ENCODE measurements at places on chromosomes 5 and 9.

DNA sequence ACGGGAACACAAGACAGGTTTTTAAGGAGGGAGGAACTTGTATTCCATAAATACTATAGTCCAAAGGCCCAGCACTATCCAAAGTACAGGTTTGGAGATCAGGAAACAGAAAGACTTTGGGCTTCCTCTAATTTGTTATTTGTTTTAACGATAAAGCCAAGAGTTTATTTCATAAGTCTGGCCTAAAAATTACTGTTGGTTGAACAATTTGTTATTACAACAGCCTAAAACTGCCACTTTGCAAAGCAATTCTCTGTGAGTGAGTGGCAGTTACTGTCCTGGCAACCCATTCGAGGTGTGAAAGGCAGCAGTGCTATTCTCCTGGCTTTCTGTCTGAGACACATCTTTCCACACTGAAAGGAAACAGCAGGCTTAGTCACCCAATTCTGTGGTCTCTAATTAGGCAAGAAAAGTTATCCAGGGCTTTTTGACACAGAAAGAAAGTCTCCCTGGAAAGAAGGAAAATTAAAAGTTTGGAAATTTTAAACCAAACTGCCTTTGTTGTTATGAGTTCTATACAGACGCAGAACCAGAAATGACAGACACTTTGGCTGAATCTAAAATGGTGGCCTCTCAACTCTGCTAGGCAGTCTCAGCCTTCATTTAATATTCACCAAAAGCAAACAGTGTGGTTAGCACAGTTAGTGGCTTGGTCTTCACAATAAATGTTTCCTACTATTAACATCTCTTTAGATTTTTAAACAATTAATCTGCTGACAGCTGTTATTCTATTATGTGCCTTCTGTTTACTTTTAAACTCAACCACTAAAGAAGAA lies 33.9 kb downstream of the PSMB7 start:
- peaks cover 17% of the 10 kb centered on the region for H3K36me3 ChIP-seq
- no peaks in the 10 kb centered on the region for H3K27me3 ChIP-seq
- H3K4me1 ChIP-seq, result no peaks in the 10 kb centered on the region

- H3K36me3 ChIP-seq, result peaks cover 3% of the 10 kb centered on the region
- no peak overlapping the region for H3K4me3 ChIP-seq
- H3K27ac ChIP-seq, result no peak overlapping the region
Observed at GRCh38 chr9:125260561-125260960, 1.1 kb upstream of the GAPVD1 start.

GRCh38 chr9:129484352-129485000 lies 136.4 kb downstream of the C9orf50 start:
- H3K36me3 ChIP-seq, result no peaks in the 10 kb centered on the region
- DNase-seq, result no peak
- peak overlapping the region; percentile 99 for H3K27ac ChIP-seq
- peaks cover 89% of the 10 kb centered on the region for H3K4me1 ChIP-seq

GRCh38 chr9:19922476-19923118 lies 133.8 kb upstream of the SLC24A2 start:
- H3K27me3 ChIP-seq, result no peaks in the 10 kb centered on the region
- DNase-seq, result no peak

DNA sequence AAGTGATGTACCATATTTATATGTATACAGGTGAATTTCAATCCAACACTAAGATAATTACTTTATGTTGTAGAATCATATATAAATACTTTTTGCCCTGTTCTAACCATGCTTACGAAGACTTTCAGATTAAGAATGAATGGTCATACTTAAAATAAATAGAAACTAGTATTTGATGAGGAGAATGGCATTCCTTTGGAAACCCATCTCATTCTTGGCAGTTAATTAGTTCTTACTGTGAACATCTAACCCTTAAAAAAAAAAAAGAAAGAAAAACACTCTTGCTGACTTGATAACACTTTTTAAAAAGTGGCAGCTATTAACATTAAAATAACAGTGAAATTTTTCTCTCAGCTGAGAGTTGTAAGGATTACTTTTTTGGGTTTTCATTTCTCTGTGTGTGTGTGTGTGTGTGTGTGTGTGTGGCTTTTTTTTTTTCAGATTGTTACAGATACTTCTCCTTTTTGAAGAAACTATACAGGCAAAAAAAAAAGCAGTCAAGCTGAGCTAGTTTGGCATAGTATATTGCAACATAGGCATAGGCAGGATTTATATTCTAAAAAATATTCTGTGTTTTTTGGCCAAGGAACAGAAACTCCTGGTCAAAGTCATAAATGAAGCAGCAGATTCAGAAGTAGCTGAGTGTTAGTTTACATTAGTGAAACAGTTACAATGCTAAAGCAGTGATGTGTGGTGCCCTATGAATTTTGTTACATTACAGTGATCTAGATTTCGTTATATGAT lies 163.5 kb downstream of the CD180 start:
- H3K36me3 ChIP-seq, result no peaks in the 10 kb centered on the region
- H3K4me3 ChIP-seq, result no peak overlapping the region
- no peaks in the 10 kb centered on the region for H3K27me3 ChIP-seq
- peaks cover 33% of the 10 kb centered on the region for H3K4me1 ChIP-seq
- no peak overlapping the region for H3K27ac ChIP-seq

- no peaks in the 10 kb centered on the region for H3K4me1 ChIP-seq
- H3K36me3 ChIP-seq, result no peaks in the 10 kb centered on the region
- H3K27me3 ChIP-seq, result no peaks in the 10 kb centered on the region
- no peak for DNase-seq
- no peak overlapping the region for H3K4me3 ChIP-seq
Observed at GRCh38 chr5:125517973-125518550, 771.6 kb upstream of the ZNF608 start.

DNA sequence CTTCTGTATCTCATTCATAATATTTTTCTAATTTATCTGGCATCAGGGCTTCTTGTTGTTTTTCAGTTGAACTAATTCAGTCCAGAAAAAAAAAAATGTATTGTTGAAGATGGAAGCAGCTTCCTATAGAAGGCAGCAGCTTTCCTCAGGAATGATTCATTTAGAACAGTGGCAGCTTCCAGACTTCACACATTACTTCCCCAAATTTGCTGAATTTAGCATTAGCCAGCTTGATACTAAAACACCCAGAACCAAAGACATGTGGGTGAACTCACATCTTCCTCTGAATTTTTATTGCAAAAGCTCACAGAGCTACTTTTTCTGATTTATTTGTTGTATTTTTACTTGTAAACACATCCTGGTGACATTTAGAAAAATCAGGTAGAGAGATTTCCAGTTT lies 53.8 kb downstream of the HCN1 start:
- H3K36me3 ChIP-seq, result no peaks in the 10 kb centered on the region
- no peak overlapping the region for H3K4me3 ChIP-seq
- no peak for DNase-seq
- H3K27ac ChIP-seq, result no peak overlapping the region

DNA sequence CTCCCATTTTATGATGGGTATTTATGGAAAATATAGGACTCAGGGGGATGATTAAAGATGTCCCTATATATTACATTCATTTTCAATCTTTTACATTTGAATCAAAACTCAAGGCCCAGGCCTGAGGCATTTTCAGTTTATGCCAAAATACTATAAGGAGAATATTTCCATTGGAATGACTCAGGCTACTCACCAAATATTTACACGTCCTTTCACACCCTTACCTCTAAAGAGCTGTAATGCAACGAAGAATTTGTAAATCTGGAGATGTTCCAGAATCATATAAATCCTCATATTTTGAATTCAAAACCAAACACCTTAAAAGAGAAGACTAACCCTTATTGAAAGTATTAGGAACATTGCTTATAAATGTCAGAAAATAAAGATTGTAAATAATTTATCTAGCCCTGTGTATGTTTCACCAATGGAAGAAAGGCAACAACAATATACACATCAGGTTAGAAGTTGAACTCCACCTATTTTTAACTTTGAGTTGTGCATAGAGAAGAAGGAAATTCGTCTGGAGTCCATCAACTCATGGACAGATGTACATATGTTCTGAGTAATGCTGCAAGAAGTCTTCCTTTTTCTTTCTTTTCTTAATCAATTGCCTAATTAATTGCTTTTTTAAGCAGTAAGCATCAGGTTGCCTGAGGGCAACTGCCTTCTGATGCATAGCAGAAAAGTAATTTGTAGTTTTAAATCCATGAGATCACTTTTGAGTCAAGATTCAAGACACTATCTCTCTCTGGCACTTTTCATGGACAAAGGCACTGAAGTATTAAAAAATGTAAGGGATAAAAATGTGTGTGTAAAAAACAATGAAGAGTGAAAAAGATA lies 579.3 kb upstream of the RGMB start:
- no peaks in the 10 kb centered on the region for H3K36me3 ChIP-seq
- DNase-seq, result no peak
- H3K27ac ChIP-seq, result no peak overlapping the region

DNA sequence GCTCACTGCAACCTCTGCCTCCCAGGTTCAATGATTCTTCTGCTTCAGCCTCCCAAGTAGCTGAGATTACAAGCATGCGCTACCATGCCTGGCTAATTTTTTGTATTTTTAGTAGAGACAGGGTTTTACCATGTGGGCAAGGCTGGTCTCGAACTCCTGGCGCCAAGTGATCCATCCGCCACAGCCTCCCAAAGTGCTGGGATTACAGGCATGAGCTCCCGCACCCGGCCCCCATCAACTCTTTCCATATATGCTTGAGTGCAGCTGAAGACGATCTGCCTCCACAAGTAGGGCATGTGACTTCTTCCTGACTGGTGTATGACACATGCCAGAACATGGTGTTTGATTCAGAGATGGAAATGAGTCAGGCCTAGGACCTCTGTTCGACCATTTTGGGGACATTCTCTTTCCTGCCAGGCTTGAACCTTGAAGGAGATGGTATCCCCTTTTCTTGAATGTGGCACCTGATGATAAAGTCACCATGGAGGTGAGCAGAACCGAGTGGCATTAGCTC lies 7.5 kb upstream of the CNOT6 start:
- H3K27ac ChIP-seq, result no peak overlapping the region
- DNase-seq, result no peak
- H3K4me3 ChIP-seq, result no peak overlapping the region
- no peaks in the 10 kb centered on the region for H3K27me3 ChIP-seq
- H3K36me3 ChIP-seq, result no peaks in the 10 kb centered on the region
- H3K4me1 ChIP-seq, result no peaks in the 10 kb centered on the region

DNA sequence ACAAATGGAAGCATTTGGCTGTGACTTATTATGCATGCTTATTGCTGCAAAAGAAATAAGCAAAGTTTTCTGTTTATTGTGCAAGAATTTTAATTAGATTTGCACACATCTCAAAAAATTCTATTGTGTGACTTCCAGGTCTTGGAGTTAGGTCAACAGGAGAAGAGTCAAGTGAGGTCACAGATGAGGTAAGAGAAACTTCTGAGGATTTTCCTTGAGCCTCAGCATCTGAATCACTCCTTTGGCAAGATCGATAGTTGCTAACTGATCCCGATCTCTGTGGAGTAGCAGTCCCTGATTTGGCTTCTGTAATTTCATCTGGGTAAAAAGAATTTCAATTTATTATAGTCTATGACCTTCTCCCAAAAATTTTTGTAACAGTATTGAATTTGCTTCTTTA lies 6.9 kb upstream of the TTC33 start:
- H3K36me3 ChIP-seq, result peaks cover 3% of the 10 kb centered on the region
- DNase-seq, result no peak

- DNase-seq, result no peak
- H3K4me3 ChIP-seq, result no peak overlapping the region
- no peaks in the 10 kb centered on the region for H3K36me3 ChIP-seq
- no peaks in the 10 kb centered on the region for H3K27me3 ChIP-seq
Observed at GRCh38 chr9:35951736-35952135, 6.2 kb downstream of the OR2S2 start.

- DNase-seq, result no peak
- no peak overlapping the region for H3K4me3 ChIP-seq
- H3K27ac ChIP-seq, result no peak overlapping the region
- H3K27me3 ChIP-seq, result no peaks in the 10 kb centered on the region
- no peaks in the 10 kb centered on the region for H3K4me1 ChIP-seq
Observed at GRCh38 chr5:151463137-151464029, 16.0 kb downstream of the SLC36A1 start.

DNA sequence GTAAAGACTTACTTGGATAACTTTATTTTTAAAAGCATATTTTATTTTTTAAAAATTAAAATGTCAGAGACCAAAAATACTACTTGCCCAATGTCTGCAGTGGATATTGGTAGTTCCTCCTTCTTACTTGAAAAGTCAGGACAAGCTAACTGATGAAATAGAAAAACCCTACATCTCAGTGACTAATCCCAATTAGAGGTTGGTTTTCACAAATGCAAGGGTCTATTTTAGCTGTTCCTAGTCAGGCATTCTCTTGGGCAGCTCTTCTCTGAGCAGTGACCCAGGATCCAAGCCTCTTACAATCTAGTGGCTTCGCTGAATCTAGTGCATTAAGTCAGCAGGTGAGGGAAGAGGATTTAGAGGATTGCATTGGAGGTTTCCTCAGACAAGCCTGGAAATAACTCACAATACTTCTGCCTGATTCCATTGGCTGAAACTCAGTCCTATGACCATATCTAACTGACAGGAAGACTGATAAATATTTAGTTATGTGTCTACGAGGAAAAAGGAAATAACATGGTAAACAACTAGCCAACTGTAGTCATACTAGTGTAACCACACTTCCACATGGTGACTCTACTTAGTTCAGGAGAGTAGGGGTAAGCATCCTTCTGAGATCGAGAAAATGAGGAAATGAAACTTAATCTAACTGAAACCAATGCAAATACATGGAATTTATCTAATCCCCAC lies 34.2 kb upstream of the MIER3 start:
- H3K4me3 ChIP-seq, result no peak overlapping the region
- no peak for DNase-seq
- no peaks in the 10 kb centered on the region for H3K36me3 ChIP-seq
- no peaks in the 10 kb centered on the region for H3K27me3 ChIP-seq
- H3K27ac ChIP-seq, result no peak overlapping the region
- no peaks in the 10 kb centered on the region for H3K4me1 ChIP-seq

GRCh38 chr9:136193127-136193890 lies 11.6 kb downstream of the LHX3 start:
- peaks cover 12% of the 10 kb centered on the region for H3K4me1 ChIP-seq
- no peak overlapping the region for H3K27ac ChIP-seq
- no peak for DNase-seq
- peaks cover 19% of the 10 kb centered on the region for H3K27me3 ChIP-seq
- H3K4me3 ChIP-seq, result no peak overlapping the region

DNA sequence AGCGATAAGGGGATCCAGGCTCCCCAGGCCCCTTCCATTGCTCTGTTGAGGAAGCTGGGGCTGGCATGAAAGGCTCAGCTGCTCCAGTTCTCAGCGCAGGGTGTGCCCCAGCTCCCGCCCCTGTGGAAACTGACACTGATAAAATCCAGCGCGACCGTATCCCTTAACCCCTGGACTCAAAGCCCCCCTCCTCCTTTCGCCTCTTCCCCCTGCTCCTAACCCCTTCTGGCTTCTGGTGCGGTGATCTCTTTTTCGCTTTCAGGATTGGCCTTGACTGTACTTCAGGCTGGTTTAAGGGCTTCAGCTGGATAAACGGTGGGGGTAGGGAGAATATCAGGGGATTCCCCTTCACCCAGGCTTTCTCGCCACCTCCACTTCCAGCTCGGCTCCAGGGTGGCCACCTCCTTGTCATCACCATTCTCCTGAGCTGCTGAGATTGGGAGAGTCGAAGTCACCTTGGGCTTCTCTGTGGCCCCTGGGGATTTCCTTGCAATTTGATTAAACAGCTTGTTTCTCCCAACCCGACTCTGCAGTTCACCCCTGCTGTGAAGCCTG lies 843 bp downstream of the BSPRY start:
- DNase-seq, result no peak
- peak overlapping the region; percentile 59 for H3K4me3 ChIP-seq
- H3K4me1 ChIP-seq, result peaks cover 9% of the 10 kb centered on the region
- H3K36me3 ChIP-seq, result no peaks in the 10 kb centered on the region

GRCh38 chr5:61048534-61048933 lies 103.5 kb downstream of the NDUFAF2 start:
- no peaks in the 10 kb centered on the region for H3K36me3 ChIP-seq
- no peak for DNase-seq
- H3K4me1 ChIP-seq, result peaks cover 6% of the 10 kb centered on the region
- no peak overlapping the region for H3K27ac ChIP-seq
- no peaks in the 10 kb centered on the region for H3K27me3 ChIP-seq
